ENCODE measurements at places on chromosomes 16 and 17.

GRCh38 chr17:2847381-2848333 lies 51.4 kb downstream of the RAP1GAP2 start:
- no peak for DNase-seq

GRCh38 chr16:50695017-50696000 lies 1.9 kb downstream of the NOD2 start:
- DNase-seq, result no peak

DNA sequence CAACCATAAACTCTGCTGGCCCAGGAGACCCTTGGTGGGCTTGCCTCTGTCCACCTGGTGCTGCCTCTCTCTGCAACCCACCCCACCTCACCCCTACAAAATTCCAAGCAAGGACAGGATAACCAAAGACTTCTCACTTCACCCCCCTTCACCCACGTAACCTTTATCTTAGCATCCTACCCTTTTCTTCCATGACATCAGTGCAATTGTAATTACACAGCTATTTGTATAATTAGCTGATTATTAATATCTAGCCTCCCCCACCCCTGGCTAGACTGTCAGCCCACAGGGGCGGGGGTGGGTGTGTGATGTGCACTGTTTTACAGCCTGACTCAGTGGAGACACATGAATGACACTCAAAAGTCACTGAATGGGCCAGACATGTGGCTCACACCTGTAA lies 262.2 kb downstream of the MRTFB start:
- no peak for DNase-seq

DNA sequence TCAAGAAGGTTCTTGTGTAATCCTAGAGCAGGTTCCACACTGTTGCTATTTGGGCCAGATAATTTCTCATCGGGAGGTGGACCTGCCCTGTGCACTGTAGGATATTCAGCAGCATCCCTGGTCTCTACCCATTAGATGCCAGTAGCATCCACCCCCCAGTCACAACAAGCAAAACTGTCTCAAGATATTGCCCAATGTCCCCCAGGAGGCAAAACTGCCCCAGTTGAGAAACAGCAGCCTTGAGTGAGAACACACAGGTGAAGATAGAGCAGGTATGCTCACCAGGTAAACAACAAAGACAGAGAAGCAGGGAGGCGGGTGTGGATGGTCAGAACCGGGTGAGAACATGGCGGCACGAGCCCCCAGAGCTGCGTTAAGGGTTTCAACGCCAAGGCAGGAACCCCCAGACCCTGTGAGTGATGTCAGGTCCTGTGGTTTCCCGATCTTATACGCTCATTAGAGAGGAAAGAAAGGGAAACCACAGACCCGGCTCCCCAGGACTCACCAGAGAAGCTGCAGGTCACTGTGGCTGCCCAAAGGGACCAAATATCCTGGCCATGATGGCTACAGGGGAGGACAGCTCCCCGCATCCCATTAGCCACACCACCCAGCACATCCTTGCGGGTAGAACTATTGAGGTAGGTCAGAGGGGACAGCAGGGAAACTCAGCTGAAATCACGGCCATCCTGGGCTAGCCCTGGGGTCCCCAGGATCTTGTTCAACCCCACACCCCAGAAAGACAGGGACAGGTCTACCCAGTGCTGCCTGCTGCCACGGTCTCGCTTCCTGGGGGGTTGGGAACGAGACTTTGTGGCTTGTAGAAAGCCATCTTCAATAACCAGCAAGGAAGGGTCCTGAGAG lies 21.2 kb downstream of the CDC42EP4 start:
- DNase-seq, result no peak

DNA sequence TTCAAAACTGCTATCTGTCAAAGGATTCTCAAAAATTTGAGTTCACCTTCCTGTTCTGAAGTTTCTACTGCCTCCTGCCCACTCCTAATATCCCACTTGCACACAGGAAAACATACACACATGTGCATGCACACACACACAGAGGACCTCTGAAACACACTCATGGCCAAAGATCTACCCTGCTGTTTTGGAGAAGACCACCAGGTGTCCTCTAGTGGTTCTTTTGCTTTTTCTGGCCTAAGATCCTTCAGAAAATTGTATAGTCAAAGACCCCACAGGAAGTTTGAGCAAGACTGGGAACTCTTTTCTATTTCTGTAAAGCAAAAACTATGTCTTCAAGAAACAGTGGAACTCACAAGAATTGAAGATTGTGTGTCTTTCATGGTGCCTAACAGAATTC lies 90.2 kb downstream of the CDH8 start:
- DNase-seq, result no peak
